ENCODE measurements at places on chromosomes 4 and X.

- DNase-seq, result no peak
These were observed 23.6 kb upstream of the GC start for GRCh38 chr4:71807469-71807868.

- DNase-seq, result no peak
These were observed 357.7 kb upstream of the BOD1L1 start for GRCh38 chr4:13984991-13985800.

DNA sequence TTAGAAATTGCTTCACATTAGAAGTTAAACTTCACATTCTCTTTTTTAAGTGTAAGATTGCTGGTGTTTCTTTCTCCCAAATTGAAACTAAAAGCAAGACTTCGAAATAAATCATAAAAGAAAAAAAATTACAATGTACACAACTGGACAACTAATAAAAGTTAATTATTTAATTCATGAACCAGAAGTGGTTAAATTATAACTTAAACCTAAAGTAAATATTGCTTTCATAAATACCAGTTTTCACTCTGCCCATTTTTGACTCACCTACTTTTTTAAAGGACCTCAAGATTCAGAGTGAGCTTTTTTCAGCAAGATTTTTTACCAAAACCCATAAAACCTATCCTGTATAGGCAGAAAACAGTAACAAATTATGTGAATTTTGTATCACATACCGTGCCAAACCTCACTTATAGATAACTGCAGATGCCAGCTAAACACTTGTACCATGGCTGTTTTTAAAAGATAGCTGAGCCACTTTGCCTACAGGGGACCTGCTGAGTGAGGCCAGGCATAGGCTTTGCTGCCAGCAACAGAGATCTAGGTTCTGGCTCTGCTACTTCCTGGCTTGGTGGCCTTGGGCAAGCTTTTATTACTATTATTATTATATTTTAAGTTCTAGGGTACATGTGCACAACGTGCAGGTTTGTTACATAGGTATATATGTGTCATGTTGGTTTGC lies 259.8 kb downstream of the NR3C2 start:
- no peak for DNase-seq

DNA sequence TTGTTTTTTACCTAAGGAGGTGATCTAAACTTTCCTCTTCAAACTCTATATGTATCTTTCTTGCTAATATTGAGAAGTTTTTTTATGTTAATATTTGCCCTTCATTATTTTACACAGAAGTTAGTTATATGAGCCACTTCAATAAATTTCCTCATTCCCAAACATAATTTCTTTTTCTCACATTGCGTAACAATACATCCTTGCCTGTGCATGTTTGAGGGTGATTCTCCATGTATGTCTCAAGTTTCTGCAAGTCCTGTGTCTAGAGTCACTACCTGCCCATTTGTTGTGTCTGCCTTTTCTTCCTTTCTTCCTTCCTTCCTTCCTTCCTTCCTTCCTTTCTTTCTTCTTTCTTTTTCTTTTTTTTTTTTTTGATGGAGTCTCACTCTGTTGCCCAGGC lies 2057.9 kb downstream of the PCDH7 start:
- no peak for DNase-seq

GRCh38 chr4:95500361-95500760 lies 48.4 kb downstream of the UNC5C start:
- no peak for DNase-seq

DNA sequence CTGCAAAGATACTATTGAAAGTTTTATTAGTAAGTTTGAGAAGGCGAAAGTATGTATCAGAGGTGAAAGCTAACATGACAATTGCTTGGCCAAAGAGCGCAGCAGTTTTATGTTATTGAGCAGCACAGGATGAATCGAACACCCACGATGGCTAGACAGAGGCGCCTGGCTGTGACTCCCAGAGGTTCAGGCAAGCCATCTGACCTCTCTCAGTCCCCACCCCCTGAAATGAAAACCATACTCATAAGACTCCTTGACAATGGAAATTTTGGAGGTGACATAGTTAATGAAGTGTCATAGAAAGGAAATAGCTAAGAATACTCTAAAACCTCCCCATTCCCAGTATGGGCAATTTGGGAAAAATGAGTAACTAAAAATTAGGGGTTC lies 70.6 kb downstream of the MGST2 start:
- DNase-seq, result no peak
